Kidney (tissue), 22 donors: ENCODE measurements at places on chromosomes 6 and 20. TPM values are rescaled to one million over a fixed set of nuclear protein-coding genes. Genes with fewer than 3 reads are reported as not detected.

GRCh38 chr6:18491308-18492045, 104.3 kb downstream of the RNF144B start:
- DNase-seq = peak; percentile 70

- no peak for DNase-seq
These were observed 28.6 kb upstream of the PRELID3B start for GRCh38 chr20:59071216-59071615.

DNA sequence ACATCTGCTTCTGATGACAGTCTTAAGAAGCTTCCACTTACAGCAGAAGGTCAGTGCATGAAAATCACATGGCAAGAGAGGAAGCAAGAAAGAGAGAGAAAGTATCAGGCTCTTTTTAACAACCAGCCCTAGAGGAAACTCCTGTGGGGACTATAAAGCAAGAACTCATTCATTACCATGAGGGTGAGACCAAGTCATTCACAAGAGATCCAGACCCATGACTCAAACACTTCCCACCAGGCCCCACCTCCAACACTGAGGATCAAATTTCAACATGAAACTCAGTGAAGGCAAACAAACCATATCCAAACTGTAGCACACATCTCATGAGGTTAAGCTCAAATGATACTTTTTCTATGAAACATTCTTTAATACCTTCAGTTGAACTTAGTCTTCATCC, 643.2 kb upstream of the SYNCRIP start:
- DNase-seq = no peak

DNA sequence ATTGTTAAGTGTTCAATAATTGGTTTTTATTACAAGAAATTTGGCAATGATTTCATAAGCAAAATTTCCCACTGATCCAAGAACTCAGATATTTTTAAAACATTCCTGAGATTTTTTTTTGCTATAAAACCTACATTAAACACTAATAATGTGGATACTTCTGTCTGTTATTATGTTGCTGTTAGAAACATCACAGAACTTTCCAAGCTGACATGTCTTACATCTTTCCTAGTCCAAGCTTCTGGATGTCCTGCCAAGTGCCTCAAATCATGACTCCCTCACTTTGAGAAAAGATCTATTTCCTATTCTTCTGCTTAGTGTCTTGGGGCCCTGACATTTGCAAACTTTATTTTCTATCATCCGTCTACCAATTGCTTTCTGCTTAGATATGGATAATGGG, 110.8 kb downstream of the RFPL4B start:
- DNase-seq = no peak

DNA sequence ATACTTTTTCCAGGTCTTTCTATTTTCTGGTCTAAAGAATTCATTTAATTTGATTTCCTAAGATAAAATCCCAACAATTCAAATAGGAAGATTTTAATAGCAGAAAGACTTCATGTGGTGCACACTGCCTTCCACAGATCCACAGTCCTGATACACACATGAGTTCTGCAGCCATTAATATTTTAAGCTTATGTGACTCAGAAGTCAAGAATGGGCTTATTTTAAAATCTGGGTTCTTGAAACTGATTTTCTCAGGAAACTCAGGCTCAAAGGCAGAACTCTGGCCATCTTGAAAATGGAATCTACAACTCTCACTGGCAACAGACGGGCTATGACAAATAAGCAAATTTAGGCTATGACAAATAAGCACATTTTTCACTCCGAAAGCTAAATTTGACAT, 88.2 kb downstream of the COL12A1 start:
- no peak for DNase-seq

DNA sequence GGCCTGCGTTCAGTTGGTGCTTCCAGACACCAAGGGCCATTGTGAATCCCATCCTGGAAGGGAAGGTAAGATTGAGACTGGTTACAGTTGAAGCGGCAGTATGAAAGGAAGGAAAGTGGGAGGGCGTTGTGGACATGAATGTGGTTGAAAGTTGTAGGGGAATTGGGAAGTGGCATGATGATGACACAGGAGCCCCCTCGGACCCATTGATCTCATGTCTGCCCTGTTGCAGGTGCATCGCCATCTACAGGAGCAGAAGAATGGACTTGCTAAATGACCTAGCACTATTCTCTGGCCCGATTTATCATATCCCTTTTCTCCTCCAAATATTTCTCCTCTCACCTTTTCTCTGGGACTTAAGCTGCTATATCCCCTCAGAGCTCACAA, 5.5 kb downstream of the HLA-DQA1 start:
- no peak for DNase-seq

DNA sequence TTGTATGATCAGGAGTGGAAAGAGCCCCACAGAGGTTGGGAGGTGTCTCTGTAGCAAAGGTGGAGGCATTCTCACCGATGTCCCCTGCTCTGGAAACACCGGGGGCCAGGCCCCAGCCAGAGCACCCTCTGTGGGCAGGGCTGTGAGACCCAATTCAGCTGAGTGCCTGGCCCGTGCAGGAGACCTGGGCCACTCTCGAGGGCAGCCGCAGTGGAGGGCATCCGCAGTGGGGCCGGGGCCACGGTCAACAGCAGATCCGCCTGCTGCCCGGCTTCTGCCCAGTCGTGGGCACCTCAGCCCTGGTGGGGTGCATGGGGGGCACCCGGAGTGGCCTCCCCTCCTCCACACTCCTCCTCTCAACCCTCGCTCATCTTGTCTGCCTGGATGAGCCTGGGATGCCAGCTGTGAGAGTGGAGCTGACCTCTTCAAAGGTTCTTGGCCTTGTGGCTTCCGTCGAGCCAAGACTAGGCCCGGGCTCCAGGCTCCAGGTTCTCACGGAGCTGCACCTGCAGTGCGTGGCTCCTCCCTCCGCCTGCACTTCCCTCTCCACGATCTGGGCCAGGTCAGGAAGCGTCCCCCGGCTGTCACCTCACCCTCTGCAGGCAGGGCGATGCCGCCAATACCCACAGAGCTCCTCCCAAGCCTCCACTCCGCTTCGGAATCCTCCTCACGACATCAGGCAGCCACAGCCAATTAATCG, 134.8 kb downstream of the TAF4 start:
- DNase-seq = no peak

DNA sequence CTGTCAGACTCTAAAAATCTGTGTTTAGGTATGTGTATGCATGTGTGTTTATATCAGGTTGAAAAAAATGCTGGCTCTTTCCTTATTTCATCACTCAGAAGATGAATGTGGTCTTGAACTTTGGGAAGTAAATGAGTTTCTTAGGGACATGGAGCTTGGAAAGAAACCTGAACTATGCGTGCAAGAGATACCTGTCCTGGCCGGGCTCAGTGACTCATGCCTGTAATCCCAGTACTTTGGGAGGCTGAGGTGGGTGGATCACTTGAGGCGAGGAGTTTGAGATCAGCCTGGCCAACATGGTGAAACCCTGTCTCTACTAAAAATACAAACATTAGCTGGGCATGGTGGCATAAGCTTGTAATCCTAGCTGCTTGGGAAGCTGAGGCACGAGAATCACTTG, 4.4 kb upstream of the GLP1R start:
- DNase-seq = no peak

DNA sequence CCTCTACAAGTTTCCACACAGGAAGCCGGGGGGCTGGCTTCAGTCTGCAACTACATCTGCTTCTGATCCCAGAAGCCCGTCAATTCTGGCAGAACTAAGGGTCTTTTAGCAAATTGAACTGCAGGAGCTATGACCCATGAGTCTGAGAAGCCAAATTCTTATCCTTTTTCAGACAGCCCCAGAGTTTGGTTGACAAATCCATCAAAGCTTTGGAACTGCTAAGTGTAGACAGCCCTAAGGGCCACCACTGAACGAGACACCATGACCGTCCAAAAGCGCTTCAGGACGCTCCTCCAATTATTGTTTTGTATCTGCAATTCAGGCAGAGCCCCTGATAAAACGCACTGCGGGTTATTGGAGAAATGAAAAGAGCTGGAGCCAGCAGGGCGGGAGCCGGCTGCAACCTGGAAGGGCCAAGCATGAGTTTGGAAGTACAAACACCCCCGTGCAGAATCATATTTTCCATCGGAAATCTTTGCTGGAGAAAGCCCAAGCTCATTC, 67.1 kb downstream of the GNAS-AS1 start:
- DNase-seq = no peak

DNA sequence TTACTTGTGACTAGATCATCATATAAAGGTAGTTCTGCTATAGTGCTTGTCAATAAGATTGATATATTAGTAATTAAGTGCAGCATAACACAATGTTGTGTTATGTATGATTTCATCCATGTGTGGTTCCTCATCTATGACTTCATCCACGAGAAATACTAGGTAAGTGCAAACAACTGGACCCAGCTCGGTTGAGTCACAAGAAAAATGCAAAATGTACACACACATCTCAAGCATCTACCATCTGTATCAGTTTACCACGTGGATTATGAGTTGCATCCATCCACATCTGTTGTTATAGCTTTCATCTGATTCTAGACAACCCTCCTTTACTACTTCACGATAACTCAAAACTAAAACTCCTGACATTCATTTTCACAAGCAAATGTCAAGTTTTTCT, 517.0 kb upstream of the CITED2 start:
- DNase-seq = no peak

GRCh38 chr20:42095221-42095620, 477.0 kb upstream of the CHD6 start:
- DNase-seq = no peak

GRCh38 chr6:139944131-139944530, 569.7 kb upstream of the CITED2 start:
- DNase-seq = no peak

DNA sequence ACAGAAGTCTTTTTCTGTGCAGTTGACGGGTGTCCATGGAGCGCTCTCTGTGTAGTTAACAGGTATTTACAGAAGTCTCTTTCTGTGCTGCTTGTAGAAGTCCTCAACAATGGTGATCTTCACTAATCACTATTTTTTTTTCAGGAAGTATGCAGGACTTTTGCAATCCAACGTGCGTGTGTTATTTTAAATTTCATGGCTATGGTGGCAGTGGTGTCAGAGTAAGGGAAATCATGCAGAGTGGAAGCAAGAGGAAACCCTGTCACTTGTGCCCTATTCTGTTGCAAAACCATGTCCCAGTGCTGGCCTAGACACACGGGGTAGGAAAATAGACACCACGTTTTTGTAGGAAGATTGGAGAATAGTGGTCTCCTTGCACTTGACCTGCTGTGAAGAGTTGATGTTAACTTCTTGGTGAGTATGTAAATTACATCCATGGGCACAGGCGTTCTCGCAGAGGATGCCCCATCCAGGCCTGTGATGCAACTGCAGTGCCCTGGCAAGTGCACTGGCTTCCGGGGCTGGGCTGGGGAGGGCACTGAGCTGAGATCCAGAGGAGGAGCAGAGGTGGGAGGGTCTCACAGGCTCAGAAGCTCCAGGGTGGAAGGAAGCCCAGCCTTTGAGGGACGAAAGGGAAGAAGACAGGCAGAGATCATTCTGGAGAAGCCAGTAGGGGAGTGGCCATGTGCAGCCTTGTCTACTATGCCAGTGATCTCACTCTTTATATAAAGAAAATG, 146.5 kb downstream of the SYCP2 start:
- peak; percentile 4 for DNase-seq

- DNase-seq = no peak
These were observed 10.9 kb downstream of the IL20RA start for GRCh38 chr6:137033828-137034227.

GRCh38 chr20:23009636-23010035, 25.5 kb upstream of the SSTR4 start:
- DNase-seq = no peak

SIRPB1 gene
- 8.2 TPM for total RNA-seq

GGTLC1 gene
- not detected for total RNA-seq

HLA-E gene
- total RNA-seq = 525 TPM

HRH3 gene
- not detected for total RNA-seq

SLC22A16 gene
- 0.79 TPM for total RNA-seq

TFAP2A gene
- 16.2 TPM for total RNA-seq

ESF1 gene
- total RNA-seq = 12.6 TPM

CRIP3 gene
- 5.6 TPM for total RNA-seq
